ENCODE measurements at places on chromosomes 1 and 21.

GRCh38 chr1:226602186-226603021, 53.8 kb downstream of the STUM start:
- DNase-seq, result no peak

- DNase-seq, result no peak
Observed at GRCh38 chr1:184838504-184838951, 83.9 kb upstream of the EDEM3 start.

- DNase-seq, result no peak
Observed at GRCh38 chr1:163523375-163524029, 201.7 kb downstream of the NUF2 start.

- DNase-seq, result no peak
Observed at GRCh38 chr1:197081117-197081753, 14.2 kb upstream of the F13B start.

GRCh38 chr1:205578780-205579571, 52.8 kb downstream of the ELK4 start:
- DNase-seq, result no peak
